ENCODE measurements at places on chromosomes 7 and 10. TPM values are rescaled to one million over a fixed set of nuclear protein-coding genes. Genes with fewer than 3 reads are reported as not detected.

GRCh38 chr10:14250496-14251076 lies 80.1 kb downstream of the FRMD4A start:
- H3K36me3 ChIP-seq = no peaks in the 10 kb centered on the region
- no peak overlapping the region for H3K4me3 ChIP-seq
- no peak overlapping the region for H3K27ac ChIP-seq

- no peak overlapping the region for H3K27ac ChIP-seq
- H3K27me3 ChIP-seq = no peaks in the 10 kb centered on the region
- H3K36me3 ChIP-seq = no peaks in the 10 kb centered on the region
- H3K4me1 ChIP-seq = peaks cover 5% of the 10 kb centered on the region
Measured at GRCh38 chr10:124599588-124600050, 138.0 kb downstream of the LHPP start.

DNA sequence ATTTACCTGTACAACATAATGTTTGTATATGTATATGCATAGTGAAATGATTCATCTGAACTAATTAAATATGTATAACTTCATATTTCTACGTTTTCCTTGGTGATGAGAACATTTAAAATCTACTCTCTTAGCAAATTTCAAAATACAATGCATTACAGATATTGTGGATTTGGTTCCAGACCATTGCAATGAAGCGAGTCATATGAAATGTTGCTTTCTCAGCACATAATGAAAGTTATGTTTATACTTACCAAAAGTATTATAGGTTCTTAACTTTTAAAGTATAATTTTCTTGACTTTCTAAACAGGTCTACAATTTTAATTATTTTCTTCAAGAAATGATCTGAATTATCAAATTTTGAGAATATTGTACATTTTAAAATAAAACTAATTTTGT lies 189.2 kb downstream of the CSTF2T start:
- H3K27me3 ChIP-seq = no peaks in the 10 kb centered on the region
- no peak overlapping the region for H3K4me3 ChIP-seq
- no peaks in the 10 kb centered on the region for H3K4me1 ChIP-seq
- no peak for DNase-seq
- H3K27ac ChIP-seq = no peak overlapping the region
- no peaks in the 10 kb centered on the region for H3K36me3 ChIP-seq

DNA sequence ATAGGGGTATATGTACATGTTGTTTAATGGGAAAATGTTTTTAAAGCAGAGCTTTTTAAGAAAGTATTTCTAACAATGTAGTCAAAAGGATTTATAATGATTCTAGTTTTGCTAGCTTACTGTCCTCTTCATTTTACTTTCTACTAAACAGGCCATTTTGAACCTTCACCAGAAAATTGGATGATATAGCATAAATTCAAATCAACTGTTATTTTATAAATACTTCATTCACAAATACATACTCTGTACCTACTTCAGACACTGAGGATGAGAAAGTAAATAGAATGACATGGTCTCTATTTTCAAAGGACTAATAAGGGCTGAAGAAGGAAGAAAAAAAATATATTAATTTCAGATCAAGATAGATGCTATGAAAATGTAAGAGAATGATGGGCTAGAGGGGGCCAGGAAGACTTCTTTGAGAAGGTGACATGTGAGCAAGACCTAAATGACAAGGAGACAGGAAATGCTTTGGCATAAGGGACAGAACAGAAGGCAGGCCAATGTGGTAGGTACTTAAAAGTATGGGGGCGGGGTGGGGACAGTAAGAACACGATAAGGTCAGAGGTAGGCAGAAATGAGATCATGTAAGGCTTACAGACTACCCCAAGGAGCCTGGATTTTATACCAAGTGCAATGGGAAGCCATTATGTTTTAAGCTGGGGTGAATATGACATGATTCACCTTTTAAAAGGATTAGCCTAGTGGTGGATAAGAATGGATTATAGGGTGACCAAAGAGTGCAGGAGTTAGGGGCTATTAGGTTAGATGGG lies 5.2 kb downstream of the NAMPT start:
- peaks cover 3% of the 10 kb centered on the region for H3K36me3 ChIP-seq
- H3K27ac ChIP-seq = no peak overlapping the region
- H3K4me1 ChIP-seq = peaks cover 5% of the 10 kb centered on the region

- DNase-seq = no peak
- no peaks in the 10 kb centered on the region for H3K4me1 ChIP-seq
- H3K4me3 ChIP-seq = no peak overlapping the region
- H3K27ac ChIP-seq = no peak overlapping the region
- peaks cover 11% of the 10 kb centered on the region for H3K36me3 ChIP-seq
Measured at GRCh38 chr7:91089382-91089963, 174.8 kb upstream of the FZD1 start.

DNA sequence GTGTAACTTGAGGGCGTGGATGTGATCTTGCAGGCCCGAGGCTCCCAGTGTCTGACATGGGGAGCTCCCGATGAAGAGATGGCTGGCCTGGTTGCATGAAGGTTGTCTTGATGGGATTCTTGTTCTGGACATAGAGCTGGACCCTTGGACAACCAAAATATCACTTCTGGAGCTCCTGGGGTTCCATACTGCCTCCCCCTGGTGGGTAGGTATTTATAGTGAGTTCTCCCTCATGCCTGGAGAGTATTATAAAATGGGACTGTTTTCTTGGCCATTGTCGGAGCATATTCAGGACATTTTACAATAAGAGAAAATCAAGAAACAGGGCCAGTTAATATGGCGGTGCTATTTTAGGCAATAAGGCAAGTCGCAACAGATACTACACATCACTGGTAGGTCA lies 32.6 kb upstream of the GIMAP8 start:
- no peaks in the 10 kb centered on the region for H3K36me3 ChIP-seq
- peaks cover 23% of the 10 kb centered on the region for H3K27me3 ChIP-seq
- H3K4me1 ChIP-seq = peaks cover 5% of the 10 kb centered on the region
- no peak overlapping the region for H3K4me3 ChIP-seq

The GRID1 gene
- 0.42 TPM for total RNA-seq

The C10orf105 gene
- not detected for total RNA-seq

The LIPM gene
- not detected for total RNA-seq

The CYP2C9 gene
- total RNA-seq = 0.34 TPM

All from progenitor cell of endocrine pancreas (in vitro differentiated cells).